ENCODE measurements at places on chromosomes 1 and 21.

GRCh38 chr21:42671778-42672593 lies 18.6 kb downstream of the PDE9A start:
- no peak for DNase-seq

DNA sequence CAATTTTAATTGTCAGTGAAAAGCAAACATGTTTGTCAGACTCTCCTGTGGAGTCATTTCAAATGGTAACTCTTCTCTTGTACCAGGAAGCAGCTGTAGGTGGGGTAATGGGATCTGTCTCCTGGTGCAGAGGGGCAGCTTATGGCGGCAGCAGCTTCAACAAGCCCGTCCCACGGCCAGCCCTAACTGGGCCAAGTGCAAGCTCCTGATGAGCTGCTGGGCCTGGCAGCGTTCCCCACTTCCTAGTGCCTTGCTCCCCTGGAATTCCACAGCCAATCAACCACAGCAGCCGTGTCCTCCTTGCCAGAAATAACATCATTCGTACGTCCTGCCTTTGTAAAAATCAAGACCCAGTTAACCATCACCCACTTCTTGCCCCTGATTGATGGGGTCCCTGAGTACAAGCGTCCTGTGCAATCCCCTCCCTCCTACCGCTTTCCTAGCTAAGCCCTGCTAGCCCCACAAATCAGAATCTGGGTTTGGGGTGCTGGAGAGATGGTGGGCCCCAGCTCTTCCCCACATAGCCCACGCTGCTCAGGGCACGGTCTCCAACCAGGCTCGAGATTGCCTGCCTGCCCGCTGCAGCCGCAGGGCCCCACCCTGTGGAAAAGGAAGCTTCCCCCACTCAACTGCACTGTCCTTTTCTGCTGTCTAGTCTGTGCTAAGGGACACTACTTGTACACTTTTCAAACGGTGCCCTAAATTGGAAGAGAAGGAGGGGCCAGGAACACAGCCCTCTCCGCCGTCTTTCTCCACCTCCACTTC lies 61.2 kb downstream of the TOR1AIP2 start:
- no peak for DNase-seq

- no peak for DNase-seq
Measured at GRCh38 chr1:44591381-44591780, 82.9 kb downstream of the TMEM53 start.

GRCh38 chr1:26297057-26297790 lies 9.2 kb downstream of the UBXN11 start:
- DNase-seq = no peak

DNA sequence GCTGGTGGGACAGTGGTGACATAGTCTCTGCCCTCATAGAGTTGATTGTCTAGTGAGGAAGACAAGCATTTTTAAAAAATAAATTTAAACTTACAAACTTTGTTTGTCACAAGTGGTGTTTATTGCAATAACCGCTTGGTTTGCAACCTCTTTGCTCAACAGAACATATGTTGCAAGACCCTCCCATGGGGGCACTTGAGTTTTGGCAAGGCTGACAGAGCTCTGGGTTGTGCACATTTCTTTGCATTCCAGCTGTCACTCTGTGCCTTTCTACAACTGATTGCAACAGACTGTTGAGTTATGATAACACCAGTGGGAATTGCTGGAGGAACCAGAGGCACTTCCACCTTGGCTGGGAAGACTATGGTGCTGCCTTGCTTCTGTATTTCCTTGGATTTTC lies 58.4 kb downstream of the LAMC2 start:
- no peak for DNase-seq

DNA sequence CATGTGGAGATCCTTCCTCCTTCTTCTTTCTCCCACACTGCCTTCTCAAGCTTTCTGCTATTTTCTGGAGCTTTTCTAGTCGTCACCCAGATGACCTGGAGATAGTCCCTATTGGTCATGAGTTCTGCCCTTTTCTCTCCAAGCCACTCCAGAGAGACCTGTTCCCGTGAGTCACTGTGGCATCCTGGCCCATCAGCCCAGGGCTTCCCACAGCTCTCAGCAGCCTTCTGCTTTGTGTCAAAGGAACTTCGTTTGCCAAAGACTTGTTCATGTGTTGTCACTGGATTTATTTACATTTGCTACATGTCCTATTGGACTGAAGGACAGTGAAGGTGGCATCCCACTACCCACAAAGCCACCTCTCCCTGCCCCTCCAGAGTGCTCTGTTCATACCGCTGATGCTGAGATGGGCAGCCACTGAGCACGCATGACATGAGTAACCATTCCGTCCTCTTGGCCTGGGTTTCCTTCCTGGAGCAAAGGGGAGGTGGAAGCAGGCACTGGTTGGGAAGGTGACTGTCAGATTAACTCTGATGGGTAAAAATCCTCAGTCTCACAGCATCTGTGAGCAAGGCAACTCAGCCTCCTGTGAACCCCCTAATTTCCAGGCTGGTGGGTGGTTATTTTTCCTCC lies 119.2 kb downstream of the EDEM3 start:
- no peak for DNase-seq
